Stimulated activated CD4-positive, alpha-beta T cell treated with anti-CD3 and anti-CD28 coated beads, Interleukin-2, amount 100 ng/mL, for 4 hours (primary cell): ENCODE measurements at places on chromosomes 4 and X.

- DNase-seq = no peak
Measured at GRCh38 chrX:51798701-51799100, 55.5 kb downstream of the GSPT2 start.

GRCh38 chrX:154084449-154085300 lies 12.8 kb downstream of the MECP2 start:
- no peak for DNase-seq

GRCh38 chr4:26568446-26568994 lies 15.4 kb upstream of the TBC1D19 start:
- DNase-seq = no peak

GRCh38 chrX:64230123-64230970 lies at the start of gene ASB12:
TSS of gene ASB12 (minus strand) at chrX:64230607. CDS start at chrX:64225650, 4,957 bp downstream.
- no peak for DNase-seq

DNA sequence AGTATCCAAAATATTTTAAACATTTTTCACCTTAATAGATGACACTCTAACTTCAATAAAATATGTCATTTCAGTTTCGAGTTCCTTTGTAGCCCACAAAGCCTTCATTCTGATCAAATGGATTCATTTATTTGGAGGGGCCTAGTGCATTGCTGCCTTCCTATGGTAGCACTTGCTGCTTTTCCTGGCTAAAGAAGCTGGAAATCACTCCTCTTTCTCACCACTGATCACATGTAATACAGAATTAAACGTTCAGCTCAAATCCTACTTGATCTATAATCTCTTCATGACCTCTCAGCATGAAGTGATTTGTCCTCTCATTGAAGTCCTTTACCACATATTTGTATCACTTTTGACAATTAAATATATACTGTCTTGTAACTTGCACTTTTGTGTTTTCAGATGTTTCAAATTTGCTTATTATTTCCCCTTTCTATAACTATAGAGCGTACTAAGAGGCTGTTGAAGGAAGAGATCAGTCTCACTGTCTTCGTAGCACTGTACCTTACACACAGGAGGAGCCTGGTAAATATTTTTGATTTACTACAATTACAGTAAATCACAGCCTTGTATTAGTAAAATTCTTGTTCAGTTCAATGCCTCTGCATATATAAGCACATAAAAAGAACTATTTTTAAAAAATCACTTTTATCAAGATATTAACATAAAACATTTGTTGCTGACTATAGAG lies 555 bp downstream of the CFI start:
- DNase-seq = no peak

DNA sequence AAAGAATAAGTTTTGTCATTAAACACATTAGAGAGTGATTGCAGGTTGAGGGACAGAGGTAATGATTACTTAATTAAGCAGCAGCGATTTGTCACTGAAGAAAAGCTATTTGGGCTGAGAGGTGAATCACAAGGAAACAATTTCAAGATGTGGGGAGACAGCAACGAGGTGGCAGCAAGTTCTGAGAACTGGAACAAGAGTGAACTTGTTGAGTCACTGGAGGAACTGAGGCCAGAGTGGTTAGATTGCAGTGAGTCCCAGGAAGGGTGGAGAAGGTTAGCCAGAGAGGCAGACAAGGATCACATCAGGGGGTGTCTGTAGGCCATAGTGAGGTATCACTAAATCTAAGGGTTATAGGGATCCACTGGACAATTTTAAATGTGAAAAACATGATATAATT lies 57.9 kb upstream of the TMPRSS11A start:
- no peak for DNase-seq

DNA sequence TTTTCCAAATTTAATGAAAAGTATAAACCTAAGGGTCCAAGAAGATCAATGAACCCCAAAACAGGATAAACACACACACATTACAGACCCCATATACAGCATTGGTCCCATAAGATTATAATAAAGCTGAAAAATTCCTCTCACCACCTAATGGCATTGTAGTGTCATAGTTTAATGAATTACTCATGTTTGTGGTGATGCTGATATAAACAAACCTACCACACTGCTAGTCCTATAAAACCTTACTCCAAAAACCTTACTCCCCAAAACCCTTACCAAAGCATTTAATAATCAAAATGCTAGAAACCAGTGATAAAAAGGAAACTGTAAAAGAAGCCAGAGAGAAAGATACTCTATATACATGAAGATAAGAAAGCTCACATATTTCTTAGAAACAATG lies 148.1 kb upstream of the SH3RF1 start:
- DNase-seq = no peak

DNA sequence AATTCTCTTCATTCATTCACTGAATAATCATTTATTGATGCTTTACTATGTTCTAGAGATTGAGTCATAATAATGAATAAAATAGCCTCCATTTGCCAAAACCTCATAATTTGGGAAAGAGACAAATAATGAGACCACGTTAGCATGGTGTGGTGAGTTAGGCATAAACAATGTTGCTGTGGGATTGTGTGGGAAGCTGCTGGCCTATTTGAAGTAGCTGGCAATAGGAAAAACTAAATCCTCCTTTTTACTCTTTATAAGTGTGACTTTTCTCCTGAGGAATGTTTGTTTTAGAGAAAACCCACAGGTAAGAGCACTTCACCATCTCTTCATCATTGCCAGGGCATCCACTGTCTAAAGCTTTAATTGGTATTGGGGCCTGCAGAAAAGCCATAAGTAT lies 95.3 kb downstream of the AREG start:
- no peak for DNase-seq

DNA sequence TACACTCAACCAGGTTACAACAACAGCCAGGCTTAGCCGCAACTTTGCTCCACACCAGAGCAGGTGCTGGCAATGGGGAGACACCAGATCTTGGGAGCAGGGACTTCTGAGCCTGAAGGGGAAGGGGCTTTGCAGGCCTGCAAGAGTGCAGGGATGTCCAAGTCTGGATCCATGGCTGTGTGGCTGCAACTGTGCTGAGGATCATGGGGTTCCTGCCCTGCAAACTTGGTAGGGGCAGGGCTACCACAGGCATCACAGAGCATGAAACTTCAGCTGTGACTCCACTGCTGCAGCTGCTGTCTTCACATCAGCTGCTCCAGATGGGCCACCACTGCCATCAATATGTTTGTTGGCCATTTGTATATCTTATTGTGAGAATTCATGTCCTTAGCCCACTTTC lies 340.4 kb downstream of the FSTL5 start:
- DNase-seq = no peak

DNA sequence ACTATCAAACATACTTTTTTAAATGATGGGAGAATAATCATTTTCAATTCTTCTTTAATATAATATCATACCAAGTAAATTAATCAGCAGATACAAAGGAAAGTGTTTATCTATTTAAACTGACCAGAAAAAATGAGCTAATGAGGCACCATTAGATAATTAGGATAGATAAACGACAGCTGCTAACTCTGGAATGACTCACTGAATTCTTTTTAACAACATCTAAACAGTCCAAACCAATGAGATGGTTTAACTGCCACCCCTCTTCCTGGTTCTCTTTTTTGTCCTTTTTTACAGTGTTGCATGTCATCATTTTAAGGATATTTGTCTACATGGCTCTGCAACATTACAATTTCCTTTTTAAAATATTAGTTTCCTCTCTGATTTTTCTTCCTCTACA lies 41.6 kb downstream of the UNC5C start:
- no peak for DNase-seq

DNA sequence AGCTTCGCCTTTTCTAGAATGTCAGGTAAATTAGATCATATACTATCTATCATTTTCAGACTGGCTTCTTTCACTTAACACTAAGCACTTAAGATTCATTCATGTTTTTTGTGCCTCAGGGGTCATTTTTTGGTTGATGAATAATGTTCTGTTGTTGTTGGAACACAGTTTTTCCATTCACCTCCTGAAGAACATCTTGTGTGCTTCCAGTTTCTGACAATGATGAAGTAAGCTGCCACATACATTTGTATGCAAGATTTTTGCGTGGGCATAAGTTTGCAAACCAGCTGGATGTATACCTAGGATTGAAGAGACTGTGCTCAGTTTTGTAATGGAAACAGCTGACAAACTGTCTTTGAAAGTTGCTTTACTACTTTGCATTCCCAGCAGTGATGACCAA lies 37.6 kb downstream of the MAGEA9 start:
- no peak for DNase-seq

- peak; percentile 9 for DNase-seq
Measured at GRCh38 chr4:81723927-81724587, 252.3 kb upstream of the RASGEF1B start.

- no peak for DNase-seq
Measured at GRCh38 chr4:113677325-113677724, 84.2 kb downstream of the CAMK2D start.

- no peak for DNase-seq
Measured at GRCh38 chr4:76430519-76431388, 4.3 kb upstream of the SHROOM3 start.

- DNase-seq = no peak
Measured at GRCh38 chr4:23516716-23517115, 373.1 kb downstream of the PPARGC1A start.

DNA sequence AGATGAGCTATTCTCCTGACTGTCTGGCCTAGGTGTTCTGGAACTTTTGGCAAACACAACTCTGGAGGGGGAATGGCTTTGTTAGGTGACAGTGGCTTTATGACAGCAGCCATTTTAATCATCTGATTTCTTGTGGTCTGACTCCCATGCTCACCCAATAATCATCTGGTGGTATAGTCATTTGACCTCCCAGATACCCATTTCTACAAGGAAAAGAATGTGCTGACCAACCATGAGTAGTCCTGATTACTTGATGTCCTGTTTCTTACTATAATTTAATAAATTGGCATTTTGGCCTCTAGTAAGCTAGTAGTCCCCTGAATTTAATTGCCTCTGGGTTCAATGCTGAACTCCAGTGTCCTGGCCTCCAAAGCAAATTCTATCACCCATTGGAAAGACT lies 109.9 kb upstream of the DUSP21 start:
- no peak for DNase-seq

DNA sequence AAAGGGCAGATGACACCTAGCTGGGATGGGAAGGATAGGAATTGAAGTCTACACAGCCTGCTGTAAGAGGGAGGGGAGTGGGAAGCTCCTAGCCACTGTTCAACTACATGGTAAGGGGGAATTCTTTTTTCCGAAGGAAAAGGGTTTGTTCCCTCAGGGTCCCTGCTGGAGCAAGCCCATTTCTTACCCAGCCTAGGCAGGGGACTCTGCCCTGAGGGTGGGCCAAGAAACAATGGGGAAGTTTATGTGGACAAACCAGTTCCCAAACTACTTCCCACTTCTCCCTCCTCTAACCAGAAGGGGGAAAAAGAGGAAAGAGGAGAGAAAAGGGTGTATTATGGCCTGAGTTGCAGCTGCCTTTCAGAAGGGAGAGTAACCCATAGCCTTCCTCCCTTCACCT lies 13.5 kb upstream of the VSIG4 start:
- no peak for DNase-seq

GRCh38 chr4:73086095-73086868 lies 16.8 kb upstream of the COX18 start:
- no peak for DNase-seq

- DNase-seq = no peak
Measured at GRCh38 chr4:8216443-8217245, 17.6 kb downstream of the SH3TC1 start.

GRCh38 chrX:123324625-123325024 lies 140.5 kb downstream of the GRIA3 start:
- no peak for DNase-seq

GRCh38 chr4:180727478-180727877 lies 1515.7 kb upstream of the TENM3 start:
- DNase-seq = no peak

- DNase-seq = no peak
Measured at GRCh38 chr4:2651998-2652397, 104.1 kb downstream of the TNIP2 start.

DNA sequence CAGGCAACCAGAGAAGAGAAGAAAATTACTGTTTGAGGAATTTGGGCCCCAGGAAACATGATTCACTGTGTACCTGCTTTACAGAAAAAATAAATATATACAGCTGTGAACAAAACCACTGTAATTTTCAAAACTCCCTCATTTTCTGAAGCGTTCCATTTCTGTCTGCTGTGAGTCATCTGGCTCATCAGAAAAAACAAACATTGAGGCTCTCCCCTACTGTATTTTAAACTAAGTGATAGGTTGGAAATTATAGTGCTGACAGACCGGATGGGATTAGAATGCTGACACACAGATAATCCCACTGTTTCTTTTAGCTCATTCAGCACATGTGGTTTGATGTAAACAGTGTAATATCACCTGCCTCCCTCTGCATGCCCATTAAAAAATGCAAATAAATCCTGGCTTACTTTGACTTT lies 847.0 kb downstream of the TRIML1 start:
- no peak for DNase-seq

DNA sequence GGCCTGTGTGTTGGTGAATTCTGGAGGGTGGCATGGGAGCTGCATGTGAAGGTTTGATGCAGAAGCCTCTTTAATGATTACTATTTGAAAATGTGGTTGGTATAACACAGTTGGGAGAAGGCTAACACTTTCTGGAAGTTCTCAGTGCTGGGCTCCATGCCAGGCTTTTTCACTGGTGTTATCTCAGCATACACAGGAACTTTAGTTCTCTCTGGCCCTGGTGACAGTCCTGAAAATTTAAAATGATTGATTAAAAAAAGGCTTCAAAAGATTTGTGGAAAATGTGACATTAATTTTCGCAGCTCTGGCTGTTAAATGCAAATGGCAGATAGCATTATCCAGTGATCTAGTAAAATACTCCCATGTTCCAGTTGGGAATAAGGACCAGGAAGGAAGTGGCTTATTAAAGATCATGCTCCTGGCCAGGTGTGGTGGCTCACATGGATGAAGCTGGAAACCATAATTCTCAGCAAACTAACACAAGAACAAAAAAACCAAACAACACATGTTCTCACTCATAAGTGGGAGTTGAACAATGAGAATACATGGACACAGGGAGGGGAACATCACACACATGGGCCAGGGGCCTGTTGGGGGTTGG lies 36.6 kb downstream of the DIPK2B start:
- DNase-seq = no peak

DNA sequence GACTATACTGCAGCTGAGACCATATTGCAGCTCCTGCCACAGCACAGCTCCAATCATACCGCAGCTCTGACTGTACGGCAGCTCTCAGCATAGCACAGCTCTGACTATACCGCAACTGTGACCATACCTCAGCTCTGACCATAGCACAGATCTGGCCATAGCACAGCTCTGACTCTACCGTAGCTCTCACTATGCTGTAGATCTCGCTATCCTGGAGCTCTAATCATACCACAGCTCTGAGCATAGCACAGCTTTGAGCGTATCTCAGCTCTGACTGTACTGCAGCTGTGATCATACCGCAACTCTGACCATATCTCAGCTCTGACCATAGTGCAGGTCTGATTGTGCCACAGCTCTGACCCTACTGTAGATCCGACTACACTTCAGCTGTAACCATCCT lies 139.2 kb downstream of the ASMT start:
- no peak for DNase-seq

- DNase-seq = no peak
Measured at GRCh38 chr4:12242354-12242753, 813.7 kb upstream of the HS3ST1 start.

GRCh38 chr4:155578726-155579370 lies 87.8 kb upstream of the GUCY1A1 start:
- no peak for DNase-seq
